ENCODE measurements at places on chromosomes 5 and 9.

DNA sequence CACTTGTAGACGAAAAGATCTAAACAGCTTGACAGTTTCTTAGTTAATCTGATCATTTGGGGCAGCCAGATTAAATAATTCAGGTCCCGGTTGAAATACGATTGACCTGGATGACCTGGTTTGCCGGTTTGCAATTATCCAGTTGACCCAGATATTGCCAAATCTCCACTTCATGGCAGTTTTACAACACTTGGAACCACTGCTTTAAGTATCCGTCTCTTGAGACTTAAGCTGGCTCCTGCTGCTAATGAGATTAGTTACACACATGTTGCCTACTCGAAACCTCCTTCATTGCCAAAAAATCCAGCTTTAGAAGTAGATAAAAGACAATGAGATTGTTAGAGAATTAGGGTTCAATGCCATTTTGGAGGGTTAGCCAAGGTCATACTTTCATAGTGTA, 136.2 kb upstream of the HAPLN1 start:
- no peak for DNase-seq

DNA sequence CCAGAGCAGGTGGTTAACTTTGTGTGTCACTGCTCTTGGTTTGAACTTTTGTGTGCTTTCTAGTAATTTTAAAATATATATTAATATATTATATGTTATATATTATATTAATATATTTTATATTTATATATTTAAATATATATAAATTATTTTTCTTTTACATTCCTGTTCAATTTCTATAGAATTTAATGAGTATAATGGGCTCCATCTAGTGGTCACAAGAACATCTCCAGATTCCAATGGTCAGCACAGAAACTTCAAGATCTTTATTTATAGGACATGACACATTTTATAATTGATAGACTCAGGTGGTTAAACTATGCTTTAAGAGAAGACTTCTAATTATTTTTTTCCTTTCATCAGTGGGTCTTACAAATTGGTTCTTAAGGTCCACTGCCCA, 39.1 kb downstream of the COL23A1 start:
- no peak for DNase-seq

DNA sequence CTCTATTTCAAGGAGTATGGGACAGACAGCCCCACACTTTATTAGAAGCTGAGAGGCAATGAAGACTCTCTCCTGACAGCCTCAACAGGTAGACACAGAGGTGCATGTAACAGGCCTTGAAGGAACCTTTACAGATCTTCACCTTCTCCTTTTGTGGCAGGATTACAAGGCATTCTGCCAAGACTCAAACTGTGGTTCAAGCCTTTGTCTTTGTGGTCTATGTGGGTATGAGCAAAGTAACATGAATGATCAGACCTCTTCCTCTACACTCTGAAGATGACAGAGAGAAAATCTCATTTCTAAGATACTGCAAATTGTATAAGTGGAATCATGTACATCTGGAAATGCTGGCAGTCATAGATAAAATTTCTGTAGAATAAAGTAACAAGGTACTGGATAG, 346.9 kb downstream of the CDH9 start:
- DNase-seq: no peak

DNA sequence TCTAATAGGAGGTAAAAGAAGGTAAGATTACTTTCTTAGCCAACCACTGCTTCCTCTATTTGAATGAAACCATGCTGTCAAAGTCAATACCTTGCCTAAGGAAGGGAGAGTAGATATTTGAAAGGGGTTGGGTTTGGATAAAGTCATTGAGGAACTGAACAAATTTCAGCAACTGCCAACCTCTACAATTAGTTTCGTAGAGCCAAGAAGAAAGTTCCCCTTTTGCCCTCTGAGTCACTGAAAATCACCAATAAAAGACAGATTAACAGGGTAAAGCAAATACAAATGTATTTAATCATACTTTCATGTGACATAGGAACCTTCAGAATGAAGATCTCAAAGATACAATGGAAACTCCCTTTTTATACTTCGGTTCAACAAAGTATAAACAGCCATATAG, 615.7 kb downstream of the GABRG2 start:
- DNase-seq: no peak

DNA sequence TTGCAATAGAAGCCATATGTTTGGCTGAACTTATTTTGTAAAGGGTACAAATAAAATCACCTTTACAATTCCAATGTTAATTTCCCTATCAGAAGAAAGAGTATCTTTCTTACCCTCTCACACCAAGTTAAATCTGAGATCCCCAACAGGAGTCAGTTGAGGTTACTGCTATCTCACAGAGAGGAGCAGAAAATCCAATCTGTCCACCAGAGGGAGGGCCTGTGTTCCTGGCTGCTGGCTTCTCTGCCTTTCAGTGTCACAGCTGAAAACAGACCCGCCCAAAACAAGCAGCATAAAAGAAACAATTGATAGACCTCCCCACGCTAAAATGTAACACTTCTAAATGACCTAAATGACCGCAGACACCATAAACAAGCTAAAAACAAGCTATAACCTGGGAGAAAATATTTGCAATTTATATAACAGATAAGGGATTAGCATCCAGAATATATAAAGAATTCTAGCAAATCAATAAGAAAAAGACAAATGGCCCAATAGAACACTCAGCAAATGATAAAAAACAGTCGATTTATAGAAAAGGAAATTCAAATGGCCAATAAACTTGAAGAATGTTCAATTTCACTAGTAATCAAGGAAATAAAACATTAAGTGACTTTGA, 24.5 kb upstream of the MVB12B start:
- DNase-seq: peak; percentile 38

DNA sequence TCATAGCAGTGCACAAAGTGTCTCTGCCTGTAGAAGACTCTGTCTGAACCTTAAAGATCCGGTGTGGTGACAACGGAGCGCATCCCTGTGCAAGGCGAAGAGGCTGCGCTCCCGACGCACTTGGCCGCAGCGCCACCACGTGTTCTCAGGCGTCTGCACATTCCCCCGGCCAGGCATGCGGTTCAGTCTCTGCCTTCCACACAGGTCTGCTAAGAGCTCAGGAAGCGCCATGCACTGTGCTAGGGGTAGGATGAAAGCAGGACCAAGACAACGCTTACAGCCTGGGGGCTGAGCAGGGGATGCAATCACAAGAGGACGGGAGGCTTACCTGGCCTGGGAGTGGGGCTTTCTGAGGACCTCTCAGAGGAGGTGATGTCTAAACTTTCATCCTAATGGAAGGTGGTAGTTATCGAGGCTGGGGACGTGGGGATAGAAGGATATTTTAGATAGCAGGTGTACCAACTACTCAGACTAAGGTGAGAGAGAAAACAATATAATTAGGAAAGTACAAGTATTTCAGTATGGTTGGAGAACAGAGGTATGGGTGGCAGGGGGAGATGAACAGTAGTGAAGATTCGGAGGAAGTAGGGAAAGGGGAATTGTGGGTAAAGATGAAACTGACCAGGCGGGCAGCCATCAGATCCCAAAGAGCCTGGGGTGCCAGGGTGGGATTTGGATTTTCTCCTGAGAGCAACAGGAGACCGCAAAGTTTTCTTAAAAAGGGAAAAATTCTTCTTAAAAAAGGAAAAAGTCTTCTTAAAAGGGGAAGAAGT, 13.3 kb downstream of the CAPSL start:
- DNase-seq: no peak

- DNase-seq: no peak
These were observed 267.3 kb downstream of the IRX1 start for GRCh38 chr5:3862906-3863305.

- DNase-seq: no peak
These were observed at the start of gene C6 for GRCh38 chr5:41213340-41213739. Gene C6 (minus strand): TSS chr5:41213532. CDS start chr5:41203230, 10,302 bp downstream.

DNA sequence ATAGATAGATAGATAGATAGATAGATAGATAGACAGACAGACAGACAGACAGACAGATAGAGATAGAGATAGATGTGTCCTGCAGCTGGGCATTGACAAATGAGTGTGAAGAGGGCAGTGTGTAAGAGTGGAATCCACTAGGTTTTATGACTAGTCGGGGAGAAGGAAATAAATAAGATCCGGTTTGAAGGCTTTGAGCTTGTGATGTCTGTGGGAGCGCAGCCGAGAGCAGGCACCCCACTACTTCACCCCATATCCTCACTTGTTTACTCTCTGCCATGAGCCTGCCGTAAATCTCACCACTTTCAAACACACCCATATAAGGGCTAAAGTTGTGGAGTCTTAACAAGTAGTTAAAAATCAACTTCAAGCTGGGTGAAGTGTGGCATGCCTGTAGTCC, 1.4 kb upstream of the SUSD1 start:
- DNase-seq: no peak

DNA sequence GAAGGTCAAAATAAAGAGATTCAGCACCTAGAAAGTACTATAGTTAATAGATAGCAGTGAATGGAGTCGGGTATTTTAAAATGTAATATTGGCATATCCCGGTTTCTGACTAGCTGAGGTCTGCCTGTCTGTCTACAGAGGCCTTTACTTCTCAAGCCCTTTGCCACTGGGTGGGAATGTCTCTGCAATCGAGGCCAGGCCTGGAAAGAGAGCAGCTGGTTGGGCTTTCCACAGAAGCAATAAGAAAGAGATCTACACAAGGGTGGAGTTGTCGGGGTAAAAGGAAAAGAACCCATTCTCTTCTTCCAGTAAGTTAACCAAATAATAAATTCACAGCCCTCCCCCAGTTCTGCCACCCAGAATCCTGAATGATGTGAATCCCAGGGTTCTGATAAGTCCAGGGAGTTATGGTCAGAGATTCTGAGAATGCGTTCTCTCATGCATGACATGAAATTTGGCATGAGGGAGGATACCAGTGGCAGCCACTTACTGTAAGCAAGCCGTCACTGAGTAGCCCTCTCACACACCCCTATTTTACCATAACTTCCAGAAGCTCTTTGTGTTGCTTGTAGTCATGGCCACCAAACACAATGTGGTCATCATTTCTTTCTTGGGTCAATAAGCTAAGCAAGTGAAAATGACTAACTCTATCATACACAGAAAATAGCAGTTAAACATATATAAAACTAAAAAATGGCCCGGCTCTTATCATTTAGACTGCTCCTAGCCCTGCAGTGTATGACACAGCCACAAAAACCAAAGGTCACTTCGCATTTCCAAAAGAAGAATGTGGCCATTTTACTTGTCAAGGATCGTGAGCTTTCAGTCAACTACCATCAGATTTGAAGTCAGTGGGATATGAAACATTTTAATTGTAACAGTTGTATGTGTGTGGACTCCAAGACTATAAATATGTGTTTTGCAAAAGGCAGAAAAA, 185.0 kb downstream of the GLIS3 start:
- DNase-seq: no peak

GRCh38 chr5:151157426-151158286, at the start of gene ANXA6:
Gene ANXA6 (minus strand): TSS chr5:151157779. CDS start chr5:151147901, 9,878 bp downstream.
- DNase-seq: peak; percentile 60

DNA sequence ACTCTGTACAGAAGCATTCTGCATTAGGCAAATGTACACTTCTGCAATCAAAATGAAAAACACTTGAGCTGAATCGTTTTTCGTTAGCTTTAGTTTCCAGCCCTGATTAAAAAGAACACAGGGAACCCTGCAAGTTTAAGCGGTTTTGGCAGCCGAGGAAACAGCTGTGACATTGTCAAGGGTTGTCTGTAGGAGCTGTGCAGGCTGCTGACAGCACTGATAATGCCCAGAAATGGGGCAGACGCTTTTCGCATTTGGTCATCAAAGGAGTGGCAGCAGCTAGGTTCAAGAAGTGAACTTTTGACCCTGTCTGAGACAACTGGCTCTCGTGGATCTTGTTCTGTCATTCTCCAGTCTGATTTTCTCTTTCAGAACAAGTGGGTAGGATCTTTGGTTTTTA, 165.6 kb upstream of the CCDC152 start:
- no peak for DNase-seq

DNA sequence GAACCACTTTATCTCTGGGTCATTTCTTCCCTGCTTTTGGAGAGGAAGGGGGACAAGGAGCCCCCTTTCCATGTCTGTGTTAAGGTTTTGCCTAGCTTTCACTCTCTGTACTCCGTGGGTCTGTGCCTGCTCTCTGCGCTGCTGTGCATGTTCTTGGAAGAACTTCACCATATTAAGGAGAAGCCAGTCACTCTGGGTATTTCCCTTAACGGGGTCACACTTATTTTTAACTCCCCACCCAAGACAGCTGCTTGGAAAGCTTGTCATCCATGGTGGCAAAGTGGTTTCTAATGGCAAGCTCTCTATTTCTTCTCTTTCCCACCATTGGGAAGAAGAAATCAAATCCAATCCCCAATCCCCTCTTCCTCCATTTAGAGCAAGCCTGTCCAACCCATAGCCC, 44.8 kb upstream of the HMHB1 start:
- DNase-seq: no peak

- no peak for DNase-seq
These were observed 119.7 kb downstream of the ZNF462 start for GRCh38 chr9:106982636-106983035.

DNA sequence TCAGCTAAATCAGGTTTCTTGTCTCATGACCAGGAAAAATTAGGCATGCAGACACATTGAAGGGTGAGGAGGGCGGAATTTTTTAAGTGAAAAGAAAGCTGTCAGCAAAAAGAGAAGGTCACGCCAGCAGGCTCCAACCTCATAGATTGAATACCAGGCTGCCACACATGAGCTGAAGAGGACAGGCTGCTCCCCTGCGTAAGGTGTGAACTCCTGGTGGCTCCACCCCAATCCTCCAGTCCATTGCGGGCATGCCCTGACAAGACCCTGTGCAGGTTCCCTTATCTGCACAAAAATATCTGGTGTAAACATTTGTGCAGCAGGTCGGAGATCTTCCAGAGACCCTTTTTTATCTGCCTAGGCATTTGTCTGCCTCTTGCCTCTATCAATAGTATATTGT, 22.9 kb upstream of the TEX10 start:
- no peak for DNase-seq

GRCh38 chr5:149584121-149584520, 2.8 kb downstream of the ARHGEF37 start:
- DNase-seq: no peak

DNA sequence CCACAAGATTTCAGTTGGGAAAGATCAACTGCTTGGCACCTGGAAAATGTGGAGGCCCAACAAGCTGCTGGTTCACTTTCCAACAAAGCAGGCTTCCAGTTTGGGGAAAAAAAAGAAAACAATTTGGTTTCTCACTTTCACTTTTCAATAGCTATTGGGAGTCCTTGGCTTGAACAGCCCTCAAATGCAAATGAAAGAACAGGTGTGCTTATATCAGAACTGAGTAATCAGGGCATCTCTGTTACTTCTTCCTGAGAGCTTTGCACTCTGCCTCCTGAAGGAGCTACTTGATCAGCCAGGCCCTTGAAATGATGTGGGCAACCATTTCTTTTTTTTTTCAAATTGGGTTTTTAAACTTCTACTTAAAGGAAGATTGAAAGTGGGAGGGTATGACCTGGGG, 73.5 kb downstream of the MFAP3 start:
- no peak for DNase-seq

DNA sequence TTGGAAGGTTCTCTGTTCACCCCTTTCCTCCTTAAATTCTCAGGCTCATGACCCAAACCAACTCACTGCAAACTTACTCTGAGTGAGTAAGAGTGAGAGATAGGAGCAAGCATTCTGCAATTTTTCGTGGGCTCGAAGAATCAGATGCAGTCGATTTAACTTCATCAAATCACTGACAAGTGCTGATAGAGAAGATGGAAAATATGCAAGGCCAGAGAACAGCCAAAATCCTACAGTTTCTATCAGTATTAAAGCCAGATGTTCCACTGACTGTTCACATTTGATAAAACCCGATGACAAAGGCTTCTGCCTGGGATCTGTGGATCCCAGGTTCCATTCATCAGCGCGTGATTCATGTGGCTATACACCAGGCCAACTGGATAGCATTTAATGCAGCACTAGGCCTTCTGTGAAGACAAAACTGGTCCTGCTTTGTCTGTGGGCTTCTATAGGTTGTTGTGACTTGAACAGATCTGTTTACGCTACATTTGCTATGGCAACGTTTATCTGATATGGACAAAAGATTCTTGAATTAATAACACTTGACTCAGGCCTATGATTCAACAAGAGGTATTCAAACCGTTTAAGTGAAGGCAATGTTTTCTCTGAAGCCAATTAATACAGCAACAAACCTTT, 251.2 kb downstream of the NFIB start:
- DNase-seq: no peak
